ENCODE measurements at places on chromosomes 7 and 10.

GRCh38 chr10:84845628-84846261 lies 517.4 kb downstream of the CCSER2 start:
- DNase-seq: no peak

DNA sequence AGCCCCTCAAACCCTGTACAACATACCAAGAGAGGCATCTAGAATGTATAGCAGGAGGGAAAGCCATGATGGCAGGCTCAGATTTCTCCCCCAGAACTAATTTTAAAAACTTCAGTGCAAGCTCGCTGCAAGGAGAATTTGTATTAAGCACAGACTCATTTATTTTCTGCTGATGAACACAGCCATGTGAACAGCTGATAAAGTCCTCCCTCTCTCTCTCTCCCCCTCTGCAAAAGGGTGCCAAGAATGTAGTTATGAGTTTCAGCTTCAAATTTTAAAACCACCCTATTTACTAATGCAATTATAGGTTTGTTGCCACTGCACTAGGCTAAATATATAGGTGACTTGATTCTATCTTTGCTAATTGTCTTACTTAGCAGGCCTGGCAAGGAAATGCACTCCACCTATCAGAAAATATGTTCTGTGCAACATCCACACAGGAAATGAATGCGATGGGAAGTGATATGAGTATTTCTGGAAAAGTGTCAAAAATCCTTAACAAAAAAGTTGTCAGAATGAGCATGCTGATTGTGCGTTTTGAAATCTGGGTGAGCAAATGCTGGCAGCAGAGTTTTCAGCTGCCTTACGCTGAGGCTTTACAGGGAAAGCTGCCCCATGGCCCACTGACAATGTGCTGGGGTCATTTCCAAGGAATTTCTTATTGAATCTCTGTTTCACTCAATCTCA lies 43.4 kb upstream of the GHITM start:
- no peak for DNase-seq

DNA sequence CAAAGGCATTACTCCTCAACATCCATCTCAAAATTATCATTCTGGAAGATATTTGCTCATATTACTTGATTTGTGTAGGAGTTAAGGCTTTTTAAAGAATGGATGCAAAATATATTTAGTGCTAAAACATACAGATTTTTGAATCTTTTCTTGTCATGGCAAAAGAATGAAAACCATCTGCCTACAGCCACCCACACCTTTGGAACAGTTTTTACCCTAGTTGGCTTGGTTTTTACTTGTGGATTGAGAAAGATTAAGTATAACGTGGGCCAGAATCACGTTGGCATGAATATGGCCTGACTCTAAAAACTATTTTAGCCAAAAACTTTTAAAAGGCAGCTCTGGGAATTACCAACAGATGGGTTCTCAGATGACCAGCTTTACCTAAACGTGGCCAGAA lies 128.2 kb downstream of the SPAG6 start:
- DNase-seq: no peak

GRCh38 chr7:19248115-19248514 lies 102.9 kb upstream of the FERD3L start:
- no peak for DNase-seq

DNA sequence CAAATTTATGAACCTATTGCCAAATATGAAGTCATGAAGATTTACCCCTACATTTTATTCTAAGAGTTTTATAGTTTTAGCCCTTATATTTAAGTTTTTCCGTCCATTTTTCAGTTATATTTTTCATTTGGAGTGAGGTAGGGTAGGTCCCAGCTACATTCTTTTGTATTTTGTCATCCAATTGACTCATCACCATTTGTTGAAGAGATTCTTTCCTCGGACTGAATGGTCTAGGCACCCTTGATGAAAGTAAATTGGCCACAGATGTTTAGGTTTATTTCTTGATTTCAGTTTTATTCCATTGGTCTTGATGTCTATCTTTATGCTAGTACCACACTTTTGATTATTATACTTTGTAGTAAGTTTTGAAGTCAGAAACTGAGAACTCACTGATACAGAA lies 22.7 kb downstream of the CYP2C19 start:
- DNase-seq: no peak

- no peak for DNase-seq
These were observed 991.5 kb downstream of the NRG3 start for GRCh38 chr10:82866424-82867020.

GRCh38 chr10:43375401-43376020 lies 4.1 kb downstream of the FXYD4 start:
- DNase-seq: no peak

GRCh38 chr7:84389242-84389641 lies 194.7 kb upstream of the SEMA3A start:
- DNase-seq: no peak

GRCh38 chr10:34599026-34599795 lies 215.9 kb downstream of the PARD3 start:
- no peak for DNase-seq

DNA sequence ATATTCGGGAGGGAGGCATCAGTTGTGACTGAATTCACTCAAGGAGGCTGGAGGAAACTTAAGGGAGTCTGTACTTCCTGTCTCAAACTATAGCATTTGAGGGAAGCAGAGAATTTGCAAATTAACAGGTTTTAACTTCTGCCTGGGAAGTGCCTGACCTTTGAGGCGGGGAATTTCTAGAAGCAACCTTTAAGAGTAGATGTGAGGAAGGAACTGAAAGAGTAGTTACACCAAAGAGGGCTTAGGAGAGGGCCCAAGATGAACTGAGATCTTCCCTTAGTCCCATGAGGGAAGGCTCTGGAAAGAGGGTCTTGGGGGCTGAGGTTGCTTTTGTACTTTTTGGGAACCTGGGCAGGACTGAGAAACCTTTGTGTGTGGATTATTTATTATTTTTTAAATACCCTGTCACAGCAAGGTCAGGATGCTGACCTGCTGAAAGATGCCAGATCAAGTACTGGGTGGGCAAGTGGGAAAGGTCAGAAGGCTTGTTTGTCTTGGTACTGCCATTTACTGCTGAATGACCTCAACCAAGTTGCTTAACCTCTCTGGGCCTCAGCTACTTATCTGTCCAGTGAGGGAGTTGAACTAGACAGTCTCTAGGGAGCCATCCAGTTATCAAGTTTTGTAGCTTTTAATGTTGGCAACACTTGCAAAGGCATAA lies 2.4 kb downstream of the GPR158 start:
- no peak for DNase-seq

GRCh38 chr10:22479419-22479818 lies 134.1 kb downstream of the SPAG6 start:
- peak; percentile 33 for DNase-seq

DNA sequence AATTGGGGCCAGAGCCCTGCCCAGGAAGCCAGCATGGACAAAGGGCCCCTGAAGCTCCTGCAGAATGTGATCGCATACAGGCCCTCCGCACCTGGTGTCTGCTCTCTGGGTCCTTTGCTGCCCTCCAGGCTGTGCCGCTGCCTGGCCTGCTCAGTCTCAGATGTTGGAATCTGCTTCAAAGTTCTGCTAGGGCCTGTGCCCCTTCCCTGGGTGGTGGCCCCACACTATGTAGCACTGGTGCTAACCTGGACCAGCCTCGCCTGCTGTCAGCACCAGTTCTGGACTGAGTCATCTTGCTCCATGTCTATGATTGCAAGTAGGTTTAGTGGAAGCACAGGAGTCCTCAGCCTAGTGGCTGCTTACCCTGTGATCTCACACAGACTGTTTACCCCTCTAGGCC lies 6.3 kb downstream of the MAT1A start:
- no peak for DNase-seq

- no peak for DNase-seq
These were observed 6.5 kb upstream of the OGA start for GRCh38 chr10:101824736-101825135.

DNA sequence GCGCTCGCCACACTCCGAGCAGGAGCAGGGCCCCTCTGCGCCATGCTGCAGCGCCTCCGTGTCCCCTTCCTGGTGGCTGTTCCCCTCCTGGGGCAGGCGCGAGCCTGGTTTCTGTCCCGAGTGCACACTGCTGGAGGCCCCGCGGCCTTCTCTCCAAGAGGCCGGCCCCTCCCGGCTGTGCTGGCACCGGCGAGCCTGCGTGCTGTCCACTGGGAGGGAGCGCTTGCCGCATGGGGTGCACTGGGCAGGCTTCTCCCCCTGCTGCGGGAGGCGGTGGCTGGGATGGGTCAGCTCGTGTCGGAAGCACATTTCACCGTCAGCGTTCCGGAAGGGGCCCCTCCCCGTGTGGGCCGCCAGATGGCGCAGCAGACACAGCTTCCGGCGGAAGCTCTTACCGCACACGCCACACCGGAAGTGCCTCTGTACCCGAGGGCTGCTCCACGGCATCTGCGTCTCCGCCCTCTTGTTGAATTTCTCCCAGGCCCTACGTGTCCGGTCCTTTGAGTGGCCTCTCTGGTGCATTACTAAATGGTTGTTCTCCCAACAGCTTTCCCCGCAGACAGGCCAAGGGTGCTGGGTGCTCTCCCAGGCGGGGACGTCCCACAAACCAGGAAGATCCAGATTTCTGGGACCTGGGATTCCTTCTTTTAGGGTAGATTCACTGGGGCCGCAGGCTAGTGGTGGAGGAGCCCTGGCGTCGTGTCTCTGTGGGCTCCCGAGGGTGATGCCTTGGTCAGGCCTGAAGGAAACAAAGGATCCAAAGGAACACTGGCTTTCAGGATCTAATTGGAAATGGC lies 18.7 kb downstream of the ZNF786 start:
- DNase-seq: peak; percentile 76

DNA sequence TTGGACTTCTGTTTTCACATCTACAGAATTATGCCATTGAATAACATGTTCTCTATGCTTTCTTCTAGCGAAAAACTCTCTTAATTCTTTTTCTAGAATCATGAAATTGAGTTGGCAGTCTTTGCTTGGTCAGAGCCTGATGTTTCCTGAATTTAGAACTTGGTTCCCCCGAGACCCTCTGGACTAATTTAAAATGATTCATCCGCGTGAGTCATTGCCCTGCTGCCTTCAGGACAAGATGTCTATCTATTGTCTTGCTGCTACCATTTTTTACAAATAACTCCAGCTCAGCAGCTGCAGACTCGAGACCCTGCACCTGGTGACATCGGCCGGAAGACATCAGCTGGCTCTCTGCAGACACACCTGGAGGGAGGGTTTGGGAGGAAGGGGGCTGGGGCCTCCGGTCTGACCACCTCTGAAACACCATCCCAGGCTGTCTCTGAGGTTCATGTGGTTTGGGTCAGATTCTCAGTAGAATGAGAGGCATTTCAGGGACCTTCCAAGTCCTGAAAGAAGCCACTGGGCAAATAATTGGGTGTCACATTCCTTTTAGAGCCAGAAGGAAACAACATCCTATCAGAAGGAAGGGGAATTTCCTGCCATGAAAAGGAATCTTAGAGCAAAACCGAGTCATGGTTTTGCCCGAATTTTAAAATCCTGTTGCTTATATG lies 20.9 kb upstream of the KLF6 start:
- no peak for DNase-seq

GRCh38 chr7:51354434-51354833 lies 37.8 kb upstream of the COBL start:
- no peak for DNase-seq

DNA sequence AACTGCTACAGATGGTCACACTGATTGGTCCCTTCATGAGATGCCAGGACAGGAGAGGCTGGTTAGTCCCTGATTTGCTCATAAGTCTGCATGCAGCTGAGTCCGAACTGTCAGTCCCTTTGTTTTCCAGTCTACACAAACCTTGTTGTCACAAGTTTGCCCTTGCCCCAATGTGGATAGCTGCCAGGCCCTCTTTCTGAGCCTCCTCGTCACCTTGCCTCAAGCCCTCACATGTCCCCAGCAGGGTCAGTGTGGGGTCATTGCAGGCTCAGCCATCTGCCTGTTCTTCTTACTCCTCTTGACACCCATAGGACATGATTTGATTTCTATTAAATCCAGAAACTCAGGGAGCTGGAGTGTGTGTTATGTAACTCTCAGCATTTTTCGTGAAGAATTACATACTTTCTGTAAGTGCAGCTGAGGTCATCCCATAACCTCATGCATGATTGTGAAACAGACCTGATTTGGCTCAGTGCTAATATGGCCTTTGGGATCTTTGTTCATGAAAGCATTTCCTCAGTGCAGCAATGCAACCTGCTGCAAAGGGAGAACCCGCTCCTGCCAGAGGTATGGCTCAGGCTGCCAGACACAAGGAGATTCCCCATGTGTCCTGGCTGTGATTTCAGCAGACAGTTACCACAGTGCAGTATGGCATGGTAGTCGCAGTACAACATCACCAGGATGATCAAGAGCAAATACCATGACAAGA lies 70.0 kb upstream of the ZMIZ2 start:
- no peak for DNase-seq

GRCh38 chr10:2839081-2839725 lies 228.1 kb upstream of the PFKP start:
- peak; percentile 72 for DNase-seq

- DNase-seq: no peak
These were observed 57.0 kb downstream of the AP3M1 start for GRCh38 chr10:74093530-74094164.

DNA sequence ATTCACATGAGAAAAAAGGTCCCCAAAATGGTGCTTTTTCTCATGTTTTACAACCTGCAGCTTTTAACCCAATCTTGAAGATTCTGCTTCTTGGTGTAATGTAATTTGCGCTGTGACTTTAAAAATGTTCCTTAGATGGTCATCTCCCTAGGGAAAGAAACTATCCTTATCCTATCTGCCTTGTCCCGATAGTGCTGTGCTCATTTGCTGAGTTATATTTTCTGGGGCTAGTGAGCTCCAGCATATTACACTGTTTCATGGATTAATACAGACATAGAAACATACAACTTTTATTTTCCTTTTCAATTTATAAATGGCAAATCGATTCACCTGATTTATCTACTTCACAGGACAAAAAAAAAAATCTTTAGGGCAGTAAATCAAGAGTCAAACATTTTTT lies 2.8 kb downstream of the WAPL start:
- DNase-seq: no peak

DNA sequence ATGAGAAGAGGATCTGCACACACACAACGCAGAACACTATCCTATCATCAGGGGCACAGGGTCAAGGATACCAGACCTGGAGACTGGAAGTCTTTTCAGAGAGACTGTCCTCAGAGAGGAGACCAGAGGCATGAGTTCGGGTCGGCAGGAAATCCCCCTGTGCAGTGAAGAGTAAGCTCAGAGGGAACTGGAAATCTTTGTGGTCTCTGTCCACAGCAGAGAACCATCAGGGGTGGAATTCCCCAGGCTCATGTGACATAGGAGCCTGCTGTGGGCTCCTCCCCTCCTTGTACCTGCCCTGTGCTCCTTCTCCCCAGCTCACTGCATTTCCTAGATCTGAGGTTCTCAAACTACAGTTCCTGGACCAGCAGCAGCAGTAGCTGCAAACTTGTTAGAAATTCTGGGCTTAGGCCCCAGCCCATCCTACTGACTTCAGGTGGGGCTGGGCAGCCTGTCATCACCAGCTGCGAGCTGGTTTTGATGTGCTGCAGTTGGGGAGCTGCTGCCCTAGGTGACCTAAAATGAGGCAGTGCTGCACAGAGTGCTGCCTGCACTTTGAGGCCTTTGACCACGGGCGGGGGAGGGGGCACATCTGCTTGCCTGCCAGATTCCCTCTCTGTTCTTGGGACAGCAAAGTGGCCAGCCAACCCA lies 2.4 kb downstream of the ZMIZ2 start:
- no peak for DNase-seq

GRCh38 chr7:67525588-67525987 lies 529.0 kb downstream of the TYW1 start:
- DNase-seq: no peak

GRCh38 chr10:63727636-63728035 lies 206.4 kb downstream of the REEP3 start:
- no peak for DNase-seq

- DNase-seq: no peak
These were observed 233.0 kb upstream of the MKLN1 start for GRCh38 chr7:131094685-131095084.

All from ecto neural progenitor cell (in vitro differentiated cells).